DMS53 (cell line): ENCODE measurements at places on chromosomes 4 and X.

DNA sequence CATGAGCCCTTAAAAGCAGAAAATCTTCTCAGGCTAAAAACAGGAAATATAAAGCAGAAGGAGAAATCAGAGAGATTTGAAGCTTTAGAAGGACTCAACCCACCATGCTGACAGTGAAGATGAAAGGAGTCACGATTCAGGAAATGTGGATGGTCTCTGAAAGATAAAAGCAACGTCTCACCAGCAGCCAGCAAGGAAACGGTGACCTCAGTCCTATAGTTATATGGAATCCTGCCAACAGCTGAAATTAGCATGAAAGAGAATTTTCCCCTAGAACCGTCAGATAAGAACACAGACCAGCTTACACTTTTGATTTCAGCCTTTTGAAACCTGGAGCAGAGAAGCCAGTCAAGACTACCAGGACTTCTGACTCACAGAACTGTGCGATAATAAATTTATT is 715.7 kb upstream of the HTR2C start:
- DNase-seq: peak; percentile 8

- peak; percentile 9 for DNase-seq
Observed at GRCh38 chr4:71855944-71856343, 72.1 kb upstream of the GC start.

GRCh38 chrX:102008901-102009300 is 77.1 kb upstream of the ZMAT1 start:
- no peak for DNase-seq

GRCh38 chr4:5971078-5971450 is 47.2 kb downstream of the C4orf50 start:
- DNase-seq: peak; percentile 77

DNA sequence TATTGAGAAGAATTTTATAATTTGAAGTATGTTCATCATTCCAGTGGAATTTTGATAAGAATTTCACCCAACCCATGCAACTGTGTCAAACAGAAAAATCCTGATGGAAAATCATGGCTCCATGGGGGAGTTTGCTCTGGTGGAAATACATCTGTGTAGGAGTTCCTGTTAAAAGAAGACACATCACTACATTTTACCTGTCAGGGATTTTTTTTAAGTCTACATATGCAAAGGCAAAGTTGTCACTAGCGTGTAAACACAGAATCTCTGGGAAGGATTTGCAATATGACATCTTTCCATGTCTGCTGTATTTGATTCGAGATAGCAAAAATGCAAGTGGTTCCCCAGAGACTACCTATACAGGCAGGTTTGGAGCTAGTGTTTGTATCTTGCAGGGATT is 581.0 kb downstream of the KCNIP4 start:
- no peak for DNase-seq

DNA sequence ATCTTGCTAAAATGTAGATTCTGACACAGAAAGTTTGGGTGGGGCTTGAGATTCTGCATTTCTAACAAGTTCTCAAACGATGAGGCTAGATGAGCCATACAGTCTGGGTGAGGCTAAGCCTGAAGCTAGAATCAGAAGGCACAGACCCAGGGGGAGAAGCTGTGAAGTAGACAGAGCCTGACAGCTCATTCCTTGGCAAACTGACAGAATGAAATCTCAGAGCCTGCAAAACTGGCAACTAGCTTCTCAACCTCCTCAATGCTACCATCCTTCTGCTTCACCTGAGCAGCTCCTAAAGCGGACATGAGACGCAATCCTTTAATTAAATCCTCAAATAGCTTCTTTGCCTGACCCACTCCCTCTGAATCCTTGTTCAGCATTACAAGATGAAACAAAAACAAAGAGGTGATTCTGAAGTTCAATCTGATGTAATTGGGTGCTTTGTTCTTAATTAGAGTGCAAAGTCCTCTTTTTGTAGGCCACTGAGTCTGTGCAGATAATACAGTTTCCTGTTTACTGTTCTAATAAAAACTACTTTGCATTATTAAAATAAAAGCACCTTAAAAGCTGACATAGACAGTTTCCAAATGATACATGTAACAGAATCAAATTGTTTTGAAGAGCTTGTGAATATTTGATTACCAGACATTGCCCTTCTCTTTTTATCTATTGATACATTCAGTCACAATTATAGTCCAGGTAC is 71.0 kb upstream of the BMP2K start:
- no peak for DNase-seq

DNA sequence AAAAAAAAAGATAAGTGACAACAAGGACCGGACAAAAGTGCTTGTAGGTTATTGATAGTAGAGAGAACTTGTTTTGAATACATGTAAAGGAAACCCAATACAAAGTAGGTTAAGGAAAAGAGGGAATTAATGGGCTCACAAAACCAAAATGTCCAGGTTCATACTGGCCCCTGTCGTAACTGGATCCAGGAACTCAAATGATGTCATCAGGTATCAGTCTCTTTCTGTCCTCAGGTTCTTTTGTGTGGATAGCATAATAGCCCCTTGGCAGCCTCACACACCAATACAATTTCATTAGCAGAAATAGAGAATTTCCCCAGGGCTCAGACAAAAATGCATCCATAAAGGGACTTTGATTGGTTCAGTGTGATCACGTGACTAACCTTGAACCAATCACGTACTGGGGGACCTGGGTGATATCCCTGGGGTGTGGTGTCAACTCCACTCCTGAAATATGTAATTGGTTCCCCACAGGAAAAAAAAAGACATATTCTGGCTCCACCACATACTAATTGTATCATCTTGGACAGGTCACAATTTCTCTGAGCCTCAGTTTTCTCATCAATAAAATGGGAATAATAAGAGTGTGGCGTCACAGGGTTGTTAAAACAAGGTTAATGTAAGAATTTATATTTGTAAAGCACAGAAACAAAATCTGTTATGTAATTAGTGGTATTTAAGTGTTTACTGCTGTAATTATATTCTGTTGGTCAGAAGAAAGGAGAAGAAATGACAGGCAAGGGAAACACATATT is 174.8 kb downstream of the PDGFRA start:
- DNase-seq: peak; percentile 28

DNA sequence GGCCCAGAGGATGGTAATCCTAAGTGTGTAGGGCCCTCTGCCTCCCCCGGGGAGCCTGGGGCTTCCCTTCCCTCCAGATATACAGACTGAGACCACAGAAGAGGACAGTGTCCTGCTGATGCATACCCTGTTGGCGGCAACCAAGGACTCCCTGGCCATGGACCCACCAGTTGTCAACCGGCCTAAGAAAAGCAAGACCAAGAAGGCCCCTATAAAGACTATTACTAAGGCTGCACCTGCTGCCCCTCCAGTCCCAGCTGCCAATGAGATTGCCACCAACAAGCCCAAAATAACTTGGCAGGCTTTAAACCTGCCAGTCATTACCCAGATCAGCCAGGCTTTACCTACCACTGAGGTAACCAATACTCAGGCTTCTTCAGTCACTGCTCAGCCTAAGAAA is 1.9 kb downstream of the TRO start:
- no peak for DNase-seq

- DNase-seq: no peak
Observed at GRCh38 chr4:37674439-37674838, 11.7 kb downstream of the RELL1 start.

DNA sequence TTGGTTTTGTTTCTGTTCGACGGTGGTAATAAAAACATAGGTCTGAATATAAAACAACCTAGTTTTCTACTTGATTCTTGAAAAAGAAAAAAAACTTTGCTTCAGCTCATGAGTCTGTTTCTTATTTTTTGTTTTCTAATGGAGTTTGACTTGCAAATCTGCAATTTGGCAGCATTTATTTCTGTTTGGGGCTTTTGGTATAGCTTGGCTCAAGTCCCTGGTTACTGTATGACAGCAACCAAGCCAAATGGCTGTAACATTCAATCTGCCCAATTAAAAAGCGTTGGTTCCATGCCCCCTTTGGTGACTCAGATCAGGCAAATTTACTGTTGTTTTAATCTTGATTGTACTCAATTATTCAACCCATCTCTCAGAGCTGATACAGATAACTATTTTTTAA is 263.4 kb downstream of the GRIA3 start:
- DNase-seq: no peak

DNA sequence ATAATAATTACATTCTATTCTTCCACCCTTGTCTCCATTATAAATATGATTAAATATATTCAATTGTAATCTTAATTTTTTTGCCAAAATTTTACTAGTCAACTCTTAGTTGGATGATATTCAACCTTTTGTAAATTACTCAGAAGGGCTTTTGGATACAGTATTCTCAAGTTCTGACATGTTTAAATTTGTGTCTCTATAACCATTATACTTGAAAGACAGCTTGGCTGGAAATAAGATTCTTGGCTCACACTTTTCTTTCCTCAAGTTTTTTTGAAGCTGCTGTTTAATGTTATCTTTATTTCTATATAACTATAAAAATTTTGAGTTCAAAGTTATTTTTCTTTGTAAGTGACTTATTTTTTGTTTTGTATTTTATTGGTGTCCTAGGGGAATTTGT is 214.4 kb downstream of the ARAP2 start:
- no peak for DNase-seq

- DNase-seq: no peak
Observed at GRCh38 chr4:180363815-180364214, 1879.4 kb upstream of the TENM3 start.

- peak; percentile 4 for DNase-seq
Observed at GRCh38 chrX:46204721-46205422, 340.3 kb downstream of the ZNF674 start.

DNA sequence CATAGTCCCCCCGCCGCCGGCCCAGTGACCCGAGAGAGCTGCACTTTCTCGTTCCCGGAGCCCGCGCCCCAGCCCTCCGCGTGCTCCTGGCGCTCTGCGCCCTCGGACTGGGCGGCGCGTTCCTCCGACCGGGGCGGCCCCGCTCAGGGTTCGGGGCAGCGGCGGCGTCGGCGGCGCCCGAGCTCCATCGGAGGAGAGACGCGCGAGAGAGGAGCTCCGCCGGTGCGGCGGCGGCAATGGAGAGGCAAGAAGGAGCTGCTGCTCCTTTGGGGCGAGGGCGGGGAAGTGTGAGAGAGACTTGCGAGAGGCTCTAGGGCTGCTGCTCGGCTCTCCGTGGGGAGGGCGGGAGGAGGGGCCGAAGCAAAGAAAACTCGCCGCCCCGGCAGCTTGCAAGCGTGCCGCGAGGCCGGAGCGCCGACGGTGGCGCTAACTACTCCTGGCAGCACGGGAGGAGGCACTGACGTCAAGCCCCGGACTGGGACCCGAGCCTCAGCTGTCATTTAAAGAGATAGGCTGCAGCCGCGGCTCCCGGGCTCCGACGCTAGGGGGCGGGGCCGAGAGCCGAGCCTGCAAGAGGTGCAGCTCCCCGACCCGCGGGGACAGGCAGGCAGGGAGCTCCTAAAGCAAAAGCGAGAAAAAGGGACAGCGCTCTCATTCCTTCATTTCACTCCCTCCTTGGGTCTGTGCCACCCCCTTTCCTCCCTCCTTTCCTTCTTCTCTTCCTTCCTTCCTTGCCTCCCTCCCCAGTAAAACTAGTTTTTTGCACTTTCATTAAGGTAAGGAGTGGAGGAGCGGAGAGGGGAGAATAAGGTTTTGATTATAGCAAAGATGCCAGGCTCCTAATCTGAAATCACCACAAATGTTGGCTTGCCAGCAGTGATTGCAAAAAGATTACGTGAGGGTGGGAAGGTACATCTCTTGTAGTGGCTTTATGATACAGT is at the start of gene KCTD8:
TSS of gene KCTD8 (minus strand) at position 289 of the 941 bp plus-strand sequence.
- peak; percentile 99 for DNase-seq

- peak; percentile 87 for DNase-seq
Observed at GRCh38 chr4:25154594-25155265, 5.5 kb downstream of the SEPSECS start.
